ENCODE measurements at places on chromosomes 13 and 19.

GRCh38 chr19:28794301-28794700 lies 418.6 kb downstream of the UQCRFS1 start:
- no peak for DNase-seq

GRCh38 chr13:92547266-92547665 lies 679.3 kb upstream of the GPC6 start:
- no peak for DNase-seq

GRCh38 chr13:98751861-98752466 lies 508 bp downstream of the SLC15A1 start:
- DNase-seq, result no peak

DNA sequence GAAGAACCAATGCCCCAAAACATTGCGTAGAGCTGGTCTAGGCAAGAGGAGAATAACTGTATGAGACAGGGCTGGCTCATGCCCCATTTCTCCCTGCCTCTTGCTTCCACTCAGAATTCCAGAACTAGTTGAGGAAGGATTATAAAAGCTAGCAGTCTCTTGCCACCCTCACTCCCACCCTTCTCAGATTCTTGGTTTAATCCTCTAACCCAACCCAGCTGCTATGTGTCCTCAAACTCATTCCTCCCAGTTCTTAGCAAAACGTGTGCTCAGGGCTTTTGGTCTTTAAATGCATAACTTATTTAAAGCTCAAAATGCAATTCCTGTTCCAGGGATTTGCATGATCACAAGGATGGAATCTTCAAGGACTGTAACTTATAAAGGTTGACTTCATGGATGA lies 466.3 kb downstream of the COG6 start:
- DNase-seq, result no peak

- no peak for DNase-seq
These were observed 11.3 kb downstream of the DPY19L3 start for GRCh38 chr19:32416749-32417456.

GRCh38 chr19:33226550-33227241 lies 1.0 kb upstream of the SLC7A10 start:
- no peak for DNase-seq

DNA sequence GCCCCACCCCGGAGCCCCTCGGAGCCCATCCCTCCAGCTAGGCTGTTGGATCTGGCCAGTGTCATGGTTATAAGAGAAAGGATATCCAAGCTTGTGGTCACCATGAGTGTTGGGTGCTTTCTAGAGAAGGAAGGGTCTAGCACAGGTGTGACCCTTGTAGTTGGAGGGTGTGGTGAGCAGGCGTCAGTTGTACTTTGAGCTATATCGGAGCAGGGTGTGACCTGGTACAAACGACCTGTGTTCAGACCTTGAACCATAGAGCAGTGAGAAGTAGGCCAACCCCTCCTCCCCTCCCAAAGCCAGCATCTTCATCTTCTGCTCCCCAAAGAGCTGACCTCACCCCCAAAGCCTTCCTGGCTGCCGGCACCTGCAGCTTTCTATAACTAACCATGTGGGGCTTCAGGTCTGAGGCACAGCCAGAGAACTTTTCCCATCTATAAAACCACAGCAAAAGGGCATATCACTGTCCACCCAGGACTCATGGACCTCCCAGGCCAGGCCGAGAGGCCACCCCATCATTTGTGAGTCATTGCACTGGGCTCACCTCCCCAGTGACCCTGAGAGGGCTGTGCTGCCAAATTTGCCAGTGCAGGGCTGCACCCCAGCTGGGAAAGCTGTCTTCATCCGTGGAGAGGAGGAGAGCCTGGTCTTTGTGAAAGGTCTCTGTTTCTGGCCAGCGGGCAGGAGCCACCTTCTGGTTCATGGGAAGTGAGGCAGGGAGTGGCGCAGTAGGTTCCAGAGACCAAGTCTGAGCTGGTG lies 14.2 kb downstream of the RAB8A start:
- DNase-seq, result no peak
